Fibroblast of lung (primary cell): ENCODE measurements at places on chromosomes 7 and 10. TPM values are rescaled to one million over a fixed set of nuclear protein-coding genes. Genes with fewer than 3 reads are reported as not detected.

FANK1 gene
- total RNA-seq, result 0.83 and 2.6 TPM in 2 replicates

PCLO gene
- 0.17 TPM in 1 of 2 replicates, not detected in the other for total RNA-seq

CUL1 gene
- 39.8 and 47.9 TPM in 2 replicates for total RNA-seq

TDRD1 gene
- 0.26 TPM in 1 of 2 replicates, not detected in the other for total RNA-seq

DLX6 gene
- total RNA-seq, result under 0.01 TPM in 1 of 2 replicates, not detected in the other

EBF3 gene
- under 0.01 and 0.17 TPM in 2 replicates for total RNA-seq

BHLHA15 gene
- 0.33 and 0.51 TPM in 2 replicates for total RNA-seq
